Stimulated activated CD8-positive, alpha-beta memory T cell treated with anti-CD3 and anti-CD28 coated beads, Interleukin-4, amount 100 ng/mL, for 4 hours (primary cell): ENCODE measurements at places on chromosomes 11 and 22.

GRCh38 chr11:2002042-2002776 lies 4.6 kb upstream of the H19 start:
- no peak for DNase-seq

GRCh38 chr11:122778148-122778547 lies 60.2 kb upstream of the CRTAM start:
- DNase-seq, result no peak

- no peak for DNase-seq
Measured at GRCh38 chr11:115272925-115273324, 231.3 kb downstream of the CADM1 start.

DNA sequence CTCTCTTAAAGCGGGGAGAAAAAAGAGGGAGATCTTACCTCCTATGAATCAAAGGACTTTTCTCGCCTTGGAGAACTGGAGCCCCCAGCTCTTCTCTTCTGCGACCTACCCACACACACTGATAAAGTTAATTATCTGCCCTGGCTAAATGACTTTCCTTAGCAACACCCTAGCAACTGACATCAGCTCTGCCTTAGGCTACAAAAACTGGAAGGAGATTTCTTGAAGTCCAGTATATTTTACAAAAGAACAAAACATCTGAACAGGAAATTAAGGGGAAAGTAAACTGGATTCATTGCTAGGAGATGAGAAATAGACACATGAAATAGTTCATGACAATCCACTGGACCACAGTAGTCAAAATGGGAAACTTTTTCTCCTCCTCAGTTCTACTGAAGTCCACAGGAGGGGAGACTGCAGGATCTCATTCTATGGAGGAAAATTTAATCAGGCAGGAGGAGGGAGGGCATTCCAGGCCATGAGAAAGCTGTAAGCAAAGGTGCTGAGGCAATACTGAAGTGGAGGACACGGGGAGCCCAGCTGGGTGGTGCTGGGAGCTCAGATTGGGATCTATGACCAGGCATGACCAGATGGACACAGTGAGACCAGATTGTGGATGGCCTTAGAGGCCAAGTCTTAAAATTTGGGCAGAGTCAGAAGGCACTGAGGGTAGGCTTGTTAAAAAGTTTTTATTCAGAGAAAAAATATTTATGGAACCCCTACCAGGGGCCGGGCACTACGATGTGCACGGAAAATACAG lies 3.7 kb upstream of the SPON1 start:
- no peak for DNase-seq

DNA sequence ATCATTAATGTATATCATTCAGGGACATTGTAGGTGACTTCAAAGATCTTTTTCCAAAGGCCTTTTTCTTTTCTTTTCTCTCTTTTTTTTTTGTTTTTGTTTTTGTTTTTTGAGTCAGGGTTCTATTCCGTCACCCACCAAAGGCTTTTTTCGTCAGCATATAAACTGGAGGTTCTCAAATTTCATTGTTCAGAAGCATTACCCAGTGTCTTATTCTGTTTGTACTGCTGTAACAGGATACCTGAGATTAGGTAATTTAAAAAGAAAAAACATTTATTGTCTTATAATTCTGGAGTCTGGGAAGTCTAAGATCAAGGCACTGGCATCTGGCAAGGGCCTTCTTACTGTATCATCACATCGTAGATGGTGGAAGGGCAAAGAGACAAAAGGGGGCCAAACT lies 6.4 kb upstream of the SYT9 start:
- DNase-seq, result no peak

DNA sequence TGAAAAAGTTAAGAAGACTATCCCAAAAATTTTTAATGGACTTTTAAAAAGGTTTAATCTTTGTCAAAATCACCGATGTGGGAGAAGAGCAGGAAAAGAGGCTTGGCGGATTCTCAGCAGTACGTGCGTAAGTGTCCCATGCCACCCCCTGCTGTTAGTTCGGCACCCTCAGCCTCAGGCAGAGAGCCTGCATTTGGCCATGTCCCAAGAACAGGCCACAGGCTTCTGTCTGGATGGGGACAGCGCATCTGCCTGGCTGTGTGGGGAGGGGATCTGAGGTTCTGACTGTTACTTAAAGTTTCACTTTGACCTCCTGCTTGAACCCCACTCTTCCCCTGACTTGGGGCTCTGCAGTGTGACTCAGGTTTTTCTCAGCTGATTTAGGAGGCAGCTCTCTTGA lies 35.3 kb downstream of the EXT2 start:
- no peak for DNase-seq

DNA sequence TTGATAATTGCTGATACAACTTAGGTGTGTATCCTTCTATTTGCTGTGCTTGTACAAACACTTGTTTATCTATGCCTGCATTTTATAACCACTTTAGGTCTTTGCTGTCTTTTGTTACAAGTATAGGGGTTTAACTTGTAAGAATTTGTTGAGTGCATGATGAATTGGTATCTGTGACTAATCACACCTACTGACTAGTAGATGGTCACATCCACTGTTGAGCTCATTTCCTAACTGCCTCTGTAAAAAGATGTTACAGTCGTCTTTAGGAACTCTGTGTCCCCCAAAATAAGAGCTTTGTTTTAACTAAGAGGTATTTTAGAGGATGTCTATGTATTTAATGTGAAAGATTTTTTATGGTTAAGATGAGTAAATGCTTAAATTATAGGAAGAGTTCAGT lies 60.5 kb downstream of the HIPK3 start:
- no peak for DNase-seq

GRCh38 chr11:20213790-20214189 lies 53.5 kb upstream of the DBX1 start:
- DNase-seq, result no peak

GRCh38 chr11:12973528-12974181 lies 35.5 kb upstream of the RASSF10 start:
- no peak for DNase-seq

DNA sequence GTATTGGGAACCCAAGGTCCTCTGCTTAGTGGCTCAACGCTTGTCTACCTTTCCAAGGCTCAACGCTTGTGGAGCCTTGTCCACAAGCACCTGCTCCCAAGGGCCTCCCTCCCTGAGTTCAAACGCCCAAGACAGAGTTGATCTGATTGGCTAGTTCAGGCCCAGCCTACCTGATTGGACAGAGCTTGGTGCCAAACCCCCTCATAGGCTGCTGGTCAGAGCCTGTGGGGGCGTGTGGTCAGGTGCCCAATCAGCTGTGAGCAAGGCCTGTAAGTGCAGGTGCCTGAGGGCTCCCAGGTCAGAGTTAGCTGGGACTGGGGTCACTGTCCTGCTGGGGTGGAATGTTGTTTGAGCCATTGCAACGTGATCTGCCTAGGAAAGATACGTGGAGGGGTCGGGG lies 16.9 kb upstream of the TMPRSS6 start:
- DNase-seq, result no peak

DNA sequence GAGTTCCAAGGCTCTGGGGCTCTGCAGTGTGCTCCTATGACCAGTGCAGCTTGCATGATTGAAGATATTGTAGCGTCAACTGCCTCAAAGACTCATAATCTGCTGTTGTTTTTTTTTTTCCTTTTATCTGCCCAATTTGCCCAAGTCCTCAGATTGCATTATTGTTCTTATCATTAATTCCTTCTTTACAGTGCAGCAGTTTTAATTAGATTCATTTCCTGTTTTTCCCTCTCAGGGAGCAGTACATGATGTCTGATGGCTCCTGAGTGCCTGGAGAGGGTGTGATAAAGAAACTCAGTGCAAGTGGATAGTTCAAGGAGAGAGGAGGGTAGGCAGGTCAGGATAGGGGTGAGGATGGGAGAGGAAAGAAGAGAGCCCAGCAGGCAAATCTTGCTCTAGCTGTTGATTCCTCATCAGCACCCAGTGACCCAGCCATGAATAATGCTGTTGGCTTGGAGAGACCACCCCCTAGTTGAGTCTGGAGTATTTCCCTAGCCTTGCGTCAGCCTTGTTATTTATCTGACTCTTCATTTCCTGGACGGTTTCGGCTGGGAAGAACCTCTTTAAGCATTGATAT lies 219.6 kb upstream of the SESN3 start:
- DNase-seq, result no peak

GRCh38 chr22:21042978-21043859 lies 2.5 kb upstream of the LRRC74B start:
- no peak for DNase-seq

- no peak for DNase-seq
Measured at GRCh38 chr22:42001706-42002105, 3.1 kb downstream of the WBP2NL start.

GRCh38 chr11:111447931-111448330 lies 64.3 kb downstream of the BTG4 start:
- no peak for DNase-seq

- DNase-seq, result no peak
Measured at GRCh38 chr11:13128354-13128753, 119.2 kb downstream of the RASSF10 start.

DNA sequence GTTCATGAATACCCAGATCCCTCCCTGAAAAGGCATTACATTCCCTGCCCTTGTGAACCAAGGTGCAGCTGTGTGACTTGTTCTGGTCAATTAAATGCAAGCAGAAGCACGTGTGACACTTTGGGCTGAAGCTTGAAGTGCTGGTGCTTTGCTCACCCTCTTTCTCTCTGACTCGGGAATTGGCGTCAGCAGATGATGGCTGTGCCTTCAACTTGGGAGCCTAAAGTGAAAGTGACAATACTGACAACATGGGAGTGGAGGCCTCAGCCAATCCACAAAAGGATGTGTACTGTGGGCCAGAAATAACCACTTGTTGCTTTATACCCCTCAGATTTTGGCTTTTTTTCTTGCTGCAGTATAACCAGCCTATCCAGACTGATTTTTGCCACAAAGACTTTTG lies 148.3 kb upstream of the THY1 start:
- no peak for DNase-seq

DNA sequence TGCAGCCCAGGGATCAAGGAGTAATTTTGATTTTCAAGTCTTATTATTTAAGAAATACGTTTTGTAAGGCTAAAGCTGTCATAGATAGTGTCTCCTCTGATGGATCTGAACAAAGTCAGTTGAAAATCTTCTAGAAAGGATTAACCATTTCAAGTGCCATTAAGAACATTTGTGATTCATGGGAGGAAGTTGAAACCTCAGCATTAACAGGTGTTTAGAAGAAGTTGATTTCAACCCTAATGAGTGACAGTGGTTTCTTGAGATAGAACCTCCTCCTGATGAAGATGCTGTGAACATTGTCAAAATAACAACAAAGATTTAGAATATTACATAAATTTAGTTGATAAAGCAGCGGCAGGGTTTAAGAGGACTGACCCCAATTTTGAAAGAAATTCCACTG lies 61.7 kb downstream of the PRR5L start:
- no peak for DNase-seq

- no peak for DNase-seq
Measured at GRCh38 chr11:24286238-24286637, 210.6 kb upstream of the LUZP2 start.

DNA sequence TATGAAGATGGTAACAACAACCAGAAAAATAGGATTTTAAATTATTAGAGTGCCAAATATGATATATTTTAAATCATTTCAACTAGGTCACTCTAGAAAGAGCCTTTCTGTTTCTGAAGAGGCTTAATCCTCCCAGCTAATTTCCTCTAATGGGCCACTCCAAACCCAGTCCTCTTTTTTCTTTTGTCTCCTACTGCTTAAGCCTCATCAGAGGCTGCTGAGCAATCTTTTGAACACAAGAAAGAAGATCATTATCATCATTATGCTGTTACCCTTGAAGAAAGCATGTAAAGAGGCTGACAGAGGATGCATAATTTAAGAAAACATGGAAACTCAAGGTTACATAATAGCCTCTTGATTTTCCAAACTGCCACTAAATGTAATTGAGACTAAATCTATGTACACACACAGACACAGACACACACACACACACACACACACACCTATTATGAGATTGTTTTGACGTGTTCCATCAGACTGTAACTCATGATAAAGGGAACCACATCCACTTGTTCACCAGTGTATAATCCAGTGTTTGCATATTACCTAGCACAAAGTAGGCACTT lies 519.6 kb downstream of the METTL15 start:
- no peak for DNase-seq

- no peak for DNase-seq
Measured at GRCh38 chr11:44747836-44748235, 21.1 kb downstream of the TSPAN18 start.

GRCh38 chr11:131598305-131598704 lies 227.9 kb downstream of the NTM start:
- DNase-seq, result no peak

- DNase-seq, result no peak
Measured at GRCh38 chr11:96061069-96061468, 137.2 kb upstream of the MTMR2 start.

DNA sequence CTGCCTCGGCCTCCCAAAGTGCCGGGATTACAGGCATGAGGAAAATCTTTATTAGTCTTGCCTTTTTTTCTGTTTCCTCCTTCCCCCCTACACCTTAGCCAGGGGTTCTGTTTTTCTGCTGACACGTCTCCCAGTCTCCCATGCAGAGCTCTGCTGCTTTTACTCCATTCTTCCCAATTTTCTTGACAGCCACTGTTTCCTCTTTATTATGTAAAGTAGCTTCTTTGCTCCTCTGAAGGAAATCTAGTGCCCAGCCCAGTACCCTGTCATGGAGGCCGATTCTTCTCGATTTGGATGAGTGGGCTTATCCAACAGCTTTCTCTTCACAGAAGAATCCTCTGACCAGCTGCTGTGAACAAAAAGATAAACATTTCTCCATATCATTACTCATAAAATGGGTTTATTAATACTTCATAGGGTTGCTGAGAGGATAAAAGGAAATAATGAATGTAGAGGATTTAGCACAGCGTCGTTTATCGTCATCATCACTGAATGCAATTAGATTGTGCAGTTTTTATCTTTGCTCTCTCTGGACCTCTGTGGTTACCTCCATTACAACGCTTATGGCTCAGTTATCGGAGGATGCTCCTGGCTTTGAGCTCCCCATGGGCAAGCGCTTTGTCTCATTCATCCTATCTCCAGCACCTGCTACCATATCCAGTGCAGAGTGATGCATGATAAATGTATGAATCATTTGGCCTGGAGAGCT lies 375.6 kb upstream of the C11orf87 start:
- DNase-seq, result no peak

GRCh38 chr11:34916843-34917770 lies 689 bp downstream of the PDHX start:
- no peak for DNase-seq

- DNase-seq, result no peak
Measured at GRCh38 chr11:19232910-19233503, 7.7 kb downstream of the E2F8 start.

DNA sequence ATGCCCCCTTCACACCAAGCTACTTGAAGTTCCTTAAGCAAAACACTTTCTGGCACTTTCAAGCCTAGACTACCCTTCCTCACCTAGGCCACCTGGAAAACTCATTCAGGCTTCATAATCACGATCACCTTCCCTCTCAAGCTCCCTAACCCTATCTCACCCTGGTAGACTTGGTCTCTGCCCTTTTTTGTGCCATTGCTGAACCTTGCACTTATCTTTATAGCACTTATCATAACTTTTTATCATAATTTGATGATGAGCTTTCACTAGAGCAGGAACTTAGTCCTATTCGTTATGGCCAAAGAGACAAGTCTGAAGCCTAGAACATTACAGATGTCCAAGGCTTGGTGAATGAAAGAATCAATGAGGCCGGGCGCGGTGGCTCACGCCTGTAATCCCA lies 5.5 kb downstream of the SLC35F2 start:
- DNase-seq, result no peak

GRCh38 chr11:121766991-121767390 lies 314.2 kb upstream of the SORL1-AS1 start:
- DNase-seq, result no peak

- no peak for DNase-seq
Measured at GRCh38 chr11:115924744-115925567, 420.7 kb upstream of the CADM1 start.
